HepG2 (cell line): ENCODE measurements at places on chromosomes 2 and 18. TPM values are rescaled to one million over a fixed set of nuclear protein-coding genes. Genes with fewer than 3 reads are reported as not detected.
A peak's percentile ranks its signal among the peaks of the same experiment; 100 is the strongest.

- H3K36me3 ChIP-seq, result no peaks in the 10 kb centered on the region
- no peak overlapping the region for H3K4me3 ChIP-seq
- DNase-seq, result peak; percentile 60
- peaks cover 21% of the 10 kb centered on the region; the same call in 2 of the 3 replicates for H3K27me3 ChIP-seq
- no peak overlapping the region for H3K27ac ChIP-seq
Measured at GRCh38 chr2:26605195-26605998, 35.8 kb downstream of the CIB4 start.

- H3K36me3 ChIP-seq, result peaks cover 10% of the 10 kb centered on the region
- no peak overlapping the region for H3K27ac ChIP-seq
- H3K4me3 ChIP-seq, result peak overlapping the region; percentile 97
- DNase-seq, result peak; percentile 54
Measured at GRCh38 chr2:127859712-127860085, 1.7 kb upstream of the POLR2D start.

DNA sequence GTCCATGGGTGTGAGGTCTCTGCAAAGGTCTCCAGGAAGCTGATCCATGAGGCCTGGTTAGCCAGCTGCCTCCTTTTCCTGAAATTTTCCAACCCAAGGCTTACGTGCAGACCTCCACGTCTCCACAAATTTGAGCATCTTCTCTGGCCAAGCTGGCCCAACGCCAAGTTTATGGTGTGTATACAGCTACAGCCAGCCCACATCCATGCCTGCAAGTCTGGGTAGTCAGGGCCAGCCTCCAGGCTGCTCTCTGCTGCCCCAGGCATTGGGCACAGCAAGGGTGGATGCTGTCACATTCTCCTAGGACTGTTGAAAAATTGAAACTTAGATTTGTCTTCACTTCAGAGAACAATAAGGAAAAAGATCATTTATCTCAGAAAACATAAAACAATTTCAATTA is 525.5 kb upstream of the CHAC2 start:
- no peaks in the 10 kb centered on the region for H3K36me3 ChIP-seq
- no peaks in the 10 kb centered on the region for H3K27me3 ChIP-seq
- no peak overlapping the region for H3K4me3 ChIP-seq
- no peaks in the 10 kb centered on the region for H3K4me1 ChIP-seq
- H3K27ac ChIP-seq, result no peak overlapping the region
- DNase-seq, result no peak

Gene SLC4A5
- total RNA-seq, result 0.25 TPM in 1 of 2 replicates, not detected in the other

Gene GREB1
- 61.2 and 64.2 TPM in 2 replicates for total RNA-seq

Gene GAL3ST2
- 0.20 and 0.72 TPM in 2 replicates for total RNA-seq
